ENCODE measurements at places on chromosomes 7 and 10.

GRCh38 chr10:108166401-108166800, 1001.9 kb upstream of the SORCS1 start:
- no peak for ATAC-seq

GRCh38 chr10:64535131-64535867, 1014.1 kb downstream of the REEP3 start:
- no peak for ATAC-seq

GRCh38 chr10:18886102-18886501, 162.5 kb upstream of the MALRD1 start:
- no peak for ATAC-seq

- ATAC-seq, result no peak
Measured at GRCh38 chr7:98643236-98643985, 26.3 kb downstream of the NPTX2 start.

DNA sequence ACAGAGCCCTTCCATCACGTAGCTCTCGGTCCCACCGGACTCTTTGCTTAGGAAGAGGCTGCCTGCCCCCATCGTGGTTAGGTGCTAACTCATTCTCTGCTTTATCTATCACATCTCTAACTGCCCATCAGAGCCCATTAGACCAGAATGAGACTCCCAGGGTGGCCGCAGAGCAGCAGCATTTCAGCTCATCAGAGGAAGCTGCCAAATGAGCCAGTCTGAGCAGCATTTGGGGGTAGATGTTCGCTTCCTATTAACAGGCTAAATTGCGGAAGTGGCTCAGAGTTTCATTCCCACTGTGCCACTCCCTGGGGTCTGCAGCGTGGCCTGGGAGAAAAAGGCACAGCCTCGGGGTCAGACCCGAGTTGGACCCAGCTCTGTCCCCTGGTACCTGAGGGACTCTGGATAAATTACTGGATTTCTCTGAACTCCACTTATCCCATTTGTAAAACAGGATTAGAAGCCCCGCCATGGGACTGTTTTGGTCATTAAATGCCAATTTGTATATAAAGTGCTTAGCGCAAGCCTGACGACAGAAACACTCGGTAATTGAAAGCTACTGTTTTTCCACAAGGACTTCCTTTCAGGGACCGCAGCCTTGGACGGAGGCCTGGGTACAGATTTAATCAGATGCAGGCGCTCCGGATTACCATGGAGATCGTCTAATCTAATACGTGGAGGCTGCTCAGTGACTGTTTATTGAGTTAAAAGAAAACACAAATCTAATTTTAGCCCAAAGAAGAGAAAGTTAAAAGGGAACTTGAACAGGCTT, 73.8 kb upstream of the PRLHR start:
- peak; percentile 54 for ATAC-seq

DNA sequence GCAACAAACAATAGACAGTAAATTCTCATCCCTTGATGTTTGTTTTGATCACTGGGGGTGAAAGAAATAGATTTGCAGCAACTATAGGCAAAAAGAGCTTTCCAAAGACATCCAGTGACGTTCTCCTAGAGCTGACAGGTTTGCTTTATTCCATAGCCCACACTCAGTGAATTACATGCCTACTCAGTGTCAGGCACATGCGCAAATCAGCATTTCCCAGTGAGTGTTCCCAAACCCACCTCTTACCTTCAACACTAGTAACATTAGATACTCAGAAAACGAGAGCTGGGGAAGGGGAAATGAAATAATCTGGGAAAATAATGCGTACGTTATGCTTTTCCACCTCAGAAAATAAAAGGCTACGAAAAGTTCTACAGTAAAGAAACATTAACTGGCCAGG, 144.1 kb downstream of the CPEB3 start:
- no peak for ATAC-seq

DNA sequence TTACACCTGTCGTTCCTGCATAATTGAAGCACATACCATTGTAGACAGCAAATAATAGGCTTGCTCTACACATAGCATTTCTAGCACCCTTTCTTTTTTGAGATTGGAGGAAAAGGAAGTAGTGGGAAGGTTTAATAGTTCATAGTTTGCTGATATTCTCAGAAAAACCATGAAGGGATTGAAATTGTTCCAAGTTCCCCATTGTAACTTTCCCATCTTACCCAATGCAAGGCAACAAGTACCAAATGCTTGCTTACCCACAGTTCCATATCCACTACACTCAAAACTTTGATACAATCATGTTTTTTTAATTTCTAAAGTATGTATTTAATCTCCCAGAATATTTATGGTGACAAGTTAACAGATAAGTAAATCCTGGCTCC, 13.8 kb downstream of the CYP3A5 start:
- no peak for ATAC-seq

- peak; percentile 88 for ATAC-seq
Measured at GRCh38 chr7:25093268-25093826, 31.7 kb downstream of the CYCS start.

DNA sequence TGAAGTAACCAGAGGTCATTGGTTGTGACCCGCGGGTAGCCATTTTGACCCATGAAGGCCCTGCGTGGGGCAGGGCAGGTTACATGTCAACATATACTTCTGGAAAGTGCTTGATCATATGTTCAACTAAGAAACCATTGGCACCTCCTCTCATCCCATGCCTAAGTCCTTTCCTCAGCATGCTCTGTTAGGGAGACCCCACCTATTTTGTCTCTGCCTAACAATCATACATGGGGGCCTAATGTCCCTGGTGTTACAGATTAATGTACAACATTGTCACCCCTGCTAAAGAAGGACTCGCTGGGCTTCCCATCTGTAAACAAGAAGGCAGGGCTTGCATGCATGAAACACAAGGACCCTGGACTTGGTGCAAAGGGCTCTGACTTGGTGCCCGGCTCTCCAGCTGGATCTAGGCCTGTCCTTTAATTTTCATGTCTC, 133.7 kb upstream of the TNS3 start:
- ATAC-seq, result no peak

- ATAC-seq, result no peak
Measured at GRCh38 chr10:113397047-113397446, 155.8 kb upstream of the HABP2 start.

DNA sequence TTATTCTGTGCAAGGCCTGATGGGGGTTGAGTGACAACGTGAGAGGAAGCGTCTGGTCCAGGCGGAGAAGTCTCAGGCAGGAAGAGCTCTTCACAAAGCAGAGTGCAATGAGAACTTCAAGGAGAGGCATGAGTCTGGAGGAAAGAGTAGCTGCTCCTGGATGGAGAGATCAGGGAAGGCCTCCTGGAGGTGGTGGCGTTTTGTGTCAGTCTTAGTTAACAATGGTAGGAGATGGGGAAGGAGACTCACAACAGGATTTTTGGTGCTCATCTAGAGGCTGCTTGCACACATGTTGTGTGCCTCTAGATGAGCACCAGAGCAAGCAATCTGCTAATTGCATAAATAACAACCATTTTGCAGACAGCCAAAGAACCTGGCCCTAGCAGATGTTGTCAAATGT, 442.8 kb upstream of the PODXL start:
- no peak for ATAC-seq

DNA sequence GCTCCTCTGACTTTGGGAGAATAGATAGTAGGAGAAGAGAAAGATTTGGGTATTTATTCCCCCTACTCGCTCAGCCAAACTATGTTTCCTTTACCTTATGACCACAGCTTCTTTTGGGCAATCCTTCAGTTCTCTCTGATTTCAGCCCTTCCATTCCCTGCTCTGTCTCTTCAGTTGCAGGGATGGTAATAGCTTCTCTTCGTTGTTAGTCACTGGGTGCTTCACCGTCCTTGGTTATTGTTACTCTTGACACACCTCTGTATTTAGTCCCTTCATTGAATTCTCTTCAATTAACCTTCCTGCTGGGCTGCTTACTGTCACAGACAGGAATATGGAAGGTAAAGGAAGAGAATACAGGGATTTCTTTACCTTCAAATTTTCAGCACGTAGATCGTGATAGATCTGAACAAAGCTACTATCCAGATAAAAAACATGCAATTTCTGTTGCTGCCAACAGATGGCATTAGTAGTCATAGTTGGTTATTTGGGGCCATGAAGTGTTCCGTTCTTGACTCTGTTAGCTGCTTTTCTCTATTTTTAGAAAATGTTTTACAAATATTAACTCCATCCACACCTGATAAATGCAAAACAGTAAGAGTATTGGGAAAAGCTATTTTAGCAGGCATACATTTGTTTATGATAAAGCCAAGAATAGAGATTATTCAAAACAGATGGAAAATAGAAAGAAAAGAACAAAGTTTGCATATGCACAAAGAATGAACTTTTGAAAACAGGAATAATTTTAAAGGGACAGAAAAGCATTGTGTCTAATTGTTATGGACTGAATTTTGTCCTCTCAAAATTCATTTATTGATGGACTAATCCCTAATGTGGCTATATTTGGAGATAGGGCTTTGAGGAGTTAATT, 14.0 kb upstream of the PTTG1IP2 start:
- ATAC-seq, result peak; percentile 61

DNA sequence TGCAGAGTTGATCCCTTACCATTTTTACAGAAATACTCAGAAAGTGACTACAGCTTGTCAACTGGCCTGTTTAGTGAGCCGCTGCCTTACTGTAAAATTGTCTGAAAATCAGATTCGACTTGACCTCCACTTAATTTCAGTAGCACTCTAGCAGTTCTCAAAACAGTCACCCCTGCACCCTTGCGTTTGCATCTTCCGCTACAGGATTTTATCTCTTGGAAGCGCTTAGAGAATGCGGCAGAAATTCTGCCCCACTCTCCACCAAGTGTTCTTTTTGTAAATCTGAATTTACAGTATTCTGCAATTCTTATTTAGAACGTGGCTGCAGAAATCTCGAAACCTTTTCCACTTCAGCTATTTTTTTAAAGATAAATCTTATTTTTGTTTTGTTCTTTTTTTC, 1.9 kb upstream of the TWIST1 start:
- no peak for ATAC-seq

DNA sequence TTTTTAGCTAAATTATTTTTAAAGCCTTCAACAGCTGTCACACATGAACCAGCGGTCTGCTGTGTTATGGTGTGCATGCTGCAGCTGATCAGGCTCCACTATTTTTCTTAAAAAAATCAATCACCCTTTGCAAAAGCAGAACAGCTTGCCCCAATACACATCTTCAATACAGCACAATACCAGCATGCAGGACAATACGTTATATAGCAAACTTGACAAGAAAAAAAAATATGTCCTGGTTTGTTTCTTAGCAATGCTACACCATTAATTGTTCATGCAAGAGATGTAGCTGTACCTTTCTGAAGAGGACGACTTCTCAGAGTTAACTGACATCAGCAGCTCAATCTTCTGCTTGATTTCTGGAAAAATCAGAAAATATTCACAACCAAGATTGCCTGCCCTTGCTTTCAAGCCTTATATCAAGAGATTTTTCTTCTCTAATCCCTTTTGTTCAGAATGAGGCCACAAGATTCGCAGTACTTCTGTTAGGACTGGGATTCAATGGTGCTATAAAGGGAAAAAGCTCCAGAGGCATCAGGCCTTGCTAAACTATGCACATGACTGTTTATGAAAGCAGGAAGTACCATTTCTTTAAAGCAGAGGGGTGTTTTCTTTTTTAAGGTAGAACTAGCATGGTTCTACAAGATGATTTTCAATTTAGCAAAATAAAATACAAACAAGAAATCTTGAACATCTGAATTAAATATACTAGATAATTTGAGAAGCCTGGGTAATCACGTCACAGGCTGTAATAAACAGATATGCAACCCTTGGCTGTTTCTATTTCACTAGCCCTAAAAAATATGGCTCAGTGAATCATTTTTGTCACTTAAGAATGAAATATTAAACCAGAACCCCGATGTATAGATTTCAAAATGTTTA, 120.0 kb downstream of the SRPK2 start:
- peak; percentile 70 for ATAC-seq

GRCh38 chr10:77377034-77377433, 260.6 kb downstream of the KCNMA1 start:
- ATAC-seq, result no peak

DNA sequence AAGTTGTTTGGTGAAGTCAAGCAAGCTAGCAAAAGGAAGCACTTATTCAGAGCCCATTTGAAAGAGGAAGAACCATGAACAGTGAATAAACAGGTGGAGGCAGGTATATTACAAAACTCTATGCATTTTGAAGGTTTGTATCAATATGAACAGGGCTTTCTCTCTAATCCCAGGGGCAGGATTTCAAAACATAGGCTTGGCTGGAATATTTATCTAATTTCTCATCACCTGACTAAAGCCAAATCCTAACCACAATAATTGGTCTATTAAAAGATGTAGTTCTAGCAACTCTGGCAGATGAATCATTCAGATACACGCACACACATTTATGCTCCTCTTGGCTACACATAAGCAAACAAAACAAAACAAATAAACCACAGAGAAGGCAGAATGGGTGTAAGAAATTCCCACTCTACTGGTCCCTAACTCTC, 554.4 kb downstream of the INHBA start:
- ATAC-seq, result no peak

DNA sequence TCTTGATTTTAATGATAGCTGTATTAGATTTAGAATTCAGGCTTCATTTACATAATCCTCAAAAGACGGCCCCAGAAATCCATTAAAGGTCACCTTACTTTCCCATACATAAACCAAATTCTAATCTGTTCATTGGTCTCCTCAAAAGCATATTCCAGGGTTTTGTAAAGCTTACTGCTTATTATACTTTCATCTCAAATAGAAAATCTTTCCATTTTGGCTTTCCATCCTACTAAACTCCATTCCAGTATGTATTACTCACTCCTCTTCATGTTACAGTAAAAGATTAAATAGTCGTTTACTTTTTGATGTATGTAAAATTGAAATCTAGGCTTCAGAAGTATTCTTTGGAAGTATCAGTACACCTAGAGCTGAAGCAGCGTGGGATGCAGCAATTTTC, 143.5 kb upstream of the LRRN3 start:
- ATAC-seq, result no peak

DNA sequence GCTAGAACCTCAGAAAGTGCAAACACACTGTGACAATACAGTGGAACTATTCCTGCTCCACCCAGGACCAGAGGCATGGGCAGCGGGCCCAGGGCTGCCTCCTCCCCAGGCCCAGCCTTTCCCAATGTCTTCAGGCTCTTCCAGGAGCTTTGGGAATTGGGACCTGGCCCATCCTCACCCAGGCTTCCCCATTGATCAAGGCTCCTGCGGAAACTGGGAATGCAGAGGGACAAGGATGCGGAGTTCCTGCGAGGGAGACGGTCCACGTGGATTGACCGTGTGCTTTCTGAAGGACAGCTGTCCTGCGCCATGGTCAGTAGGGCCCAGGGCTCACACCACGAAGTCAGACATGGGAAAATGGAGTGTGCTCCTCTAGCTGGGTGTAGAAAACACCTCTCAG, 56.6 kb downstream of the CSGALNACT2 start:
- no peak for ATAC-seq

DNA sequence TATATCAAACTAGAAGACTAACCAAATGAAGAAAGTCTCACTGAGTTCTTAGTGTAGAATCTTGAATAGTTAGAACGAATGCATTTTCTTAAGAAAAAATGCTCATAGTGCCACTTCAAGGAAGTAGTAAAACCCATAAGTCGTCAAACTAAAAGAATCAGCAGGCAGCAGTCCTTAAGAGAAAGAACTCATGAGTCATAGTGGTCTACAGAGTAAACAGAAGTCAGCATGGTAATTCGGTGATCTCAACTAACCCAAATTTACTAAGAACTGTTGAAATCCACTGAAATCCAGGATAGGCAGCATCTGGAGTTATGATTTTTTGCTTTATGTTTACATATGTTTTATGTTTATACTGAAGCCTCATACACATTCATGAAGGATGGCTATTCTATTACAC, 256.2 kb downstream of the LHFPL3 start:
- no peak for ATAC-seq

Measured in stimulated activated memory B cell treated with anti-CD40 and anti-IgM and Interleukin-4, amounts not matched to agents 10 μg/mL and 1 μg/mL and 100 μg/mL, for 72 hours (primary cell).